ENCODE measurements at places on chromosomes 13 and 19.

GRCh38 chr13:112331675-112332074 lies 44.5 kb upstream of the SPACA7 start:
- no peak for DNase-seq

DNA sequence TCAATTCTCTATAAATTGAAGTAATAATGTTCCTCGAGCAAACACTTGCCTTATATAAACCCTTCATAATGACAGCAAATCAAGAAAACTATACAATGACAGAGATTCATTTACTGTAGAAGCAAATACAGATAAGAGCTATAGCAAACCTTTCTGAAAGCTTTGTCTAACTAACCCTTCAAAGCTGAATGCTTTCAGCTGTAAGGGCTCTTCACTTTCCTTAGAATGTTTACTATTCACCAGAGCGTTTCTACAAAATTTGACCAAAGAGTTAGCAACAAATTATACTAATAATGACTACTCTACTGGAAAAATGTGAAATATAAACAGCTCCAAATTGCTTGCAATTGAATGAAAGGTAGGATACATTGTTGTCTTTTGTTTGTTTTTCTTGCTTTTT lies 218.1 kb downstream of the SLITRK5 start:
- no peak for DNase-seq

DNA sequence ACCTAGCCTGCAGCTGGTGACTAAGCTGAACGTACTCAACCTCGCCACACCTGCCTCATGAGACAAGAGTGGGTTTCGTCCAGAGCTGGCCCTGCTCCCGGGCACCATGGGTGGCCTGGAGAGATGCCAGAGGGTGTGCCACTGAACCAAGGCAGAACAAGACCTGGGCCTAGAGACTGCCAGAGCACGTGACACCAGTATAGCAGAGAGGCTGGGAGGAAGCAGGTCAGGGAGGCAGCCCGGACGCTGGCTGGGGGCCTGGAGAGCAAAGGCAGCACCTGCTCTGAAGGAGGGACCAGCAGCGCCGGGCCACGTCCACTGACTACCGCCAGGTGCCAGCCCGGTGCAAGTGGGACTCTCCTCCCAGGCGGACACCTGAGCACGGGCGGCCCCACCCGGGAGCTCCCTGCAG lies 7.3 kb upstream of the C13orf46 start:
- DNase-seq = no peak

DNA sequence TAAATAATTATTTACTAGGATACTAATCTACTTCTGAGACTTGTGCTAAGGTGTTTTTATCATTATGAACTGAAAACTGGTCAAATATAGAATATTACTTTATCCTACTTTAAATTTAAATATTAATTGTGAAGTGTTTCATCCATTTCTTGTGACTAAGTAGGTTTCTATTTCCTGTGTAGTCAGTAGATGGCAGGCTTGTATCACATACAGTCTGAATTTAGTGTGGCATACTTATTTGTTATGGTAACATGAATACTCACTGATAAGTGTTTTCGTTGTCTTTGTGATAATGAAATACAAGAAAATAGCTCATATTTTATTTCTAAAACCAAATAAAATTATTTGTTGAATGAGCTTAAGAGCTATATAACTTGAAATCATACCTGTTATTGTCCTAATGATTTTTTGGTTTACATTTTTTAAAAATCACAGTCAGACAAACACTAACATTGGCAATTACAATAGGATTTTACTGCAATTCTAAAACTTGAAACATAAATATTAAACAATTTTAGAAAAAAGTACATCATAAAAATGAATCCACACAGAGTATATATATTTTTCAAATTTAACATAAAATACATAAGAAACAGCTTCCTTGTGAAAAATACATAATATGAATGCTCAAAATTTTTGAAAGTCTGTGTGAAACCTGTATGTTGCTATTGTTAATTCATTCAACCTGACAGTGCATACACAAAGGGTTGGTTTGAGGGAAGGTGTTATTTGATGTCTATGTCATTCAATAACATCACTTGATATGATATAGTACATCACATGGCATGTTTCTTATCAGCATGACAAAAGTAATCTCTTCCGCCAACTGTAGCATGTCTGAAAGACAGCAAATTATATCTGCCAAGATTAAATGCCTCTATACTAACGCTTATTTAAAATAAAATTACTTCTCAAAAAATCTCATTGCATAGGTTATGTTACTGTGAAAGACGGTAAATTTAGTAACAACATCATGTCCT lies 904.8 kb upstream of the PCDH20 start:
- DNase-seq = no peak

- DNase-seq = no peak
Observed at GRCh38 chr19:18502638-18503294, 19.1 kb downstream of the ELL start.

GRCh38 chr13:53285896-53286430 lies 257.4 kb downstream of the OLFM4 start:
- no peak for DNase-seq

DNA sequence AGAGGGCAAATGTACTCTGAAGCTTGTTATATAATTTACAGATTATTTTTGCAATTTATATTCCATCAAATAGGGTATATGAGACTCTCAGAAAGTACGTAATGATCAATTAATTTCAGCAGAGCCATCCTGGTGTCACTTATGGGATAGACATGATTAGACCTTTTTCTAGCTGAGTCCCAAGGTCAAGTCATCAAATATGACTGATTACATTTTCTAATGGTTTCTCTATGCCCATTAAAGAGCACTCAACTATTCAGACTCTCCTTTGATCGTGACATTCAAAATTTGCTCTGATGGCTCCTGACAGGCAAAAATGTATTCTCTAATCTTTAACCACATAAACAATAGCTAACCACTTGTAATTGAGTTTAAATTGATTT lies 469.2 kb downstream of the COG6 start:
- no peak for DNase-seq

- DNase-seq = no peak
Observed at GRCh38 chr19:21147540-21147939, 5.7 kb downstream of the ZNF431 start.

- DNase-seq = no peak
Observed at GRCh38 chr19:21454901-21455300, 50.5 kb upstream of the ZNF429 start.

DNA sequence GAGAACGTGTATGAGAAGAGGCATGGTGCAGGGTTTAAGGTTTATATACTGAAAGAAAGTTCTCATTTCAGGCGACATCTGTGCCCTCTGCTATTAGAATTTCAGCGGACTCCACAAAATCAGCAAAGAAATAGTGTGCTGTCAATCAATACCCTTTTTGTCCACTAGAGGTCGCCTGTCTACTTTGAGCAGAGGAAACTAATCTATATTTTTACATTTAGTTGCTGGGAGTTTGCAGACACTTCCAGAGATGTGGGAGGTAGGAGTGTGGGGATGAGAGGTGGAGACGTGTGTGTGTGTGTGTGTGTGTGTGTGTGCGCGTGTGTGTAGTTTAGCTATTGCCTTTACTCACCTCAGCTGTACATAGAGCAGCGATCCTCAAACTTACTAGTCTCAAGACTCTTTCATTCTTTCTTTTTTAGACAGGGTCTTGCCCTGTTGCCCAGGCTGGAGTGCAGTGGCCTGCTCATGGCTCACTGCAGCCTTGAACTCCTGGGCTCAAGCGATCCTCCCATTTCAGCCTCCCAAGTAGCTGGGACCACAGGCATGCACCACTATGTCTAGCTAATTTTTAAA lies 9.7 kb downstream of the INAFM1 start:
- DNase-seq = no peak
